ENCODE measurements at places on chromosomes 1 and 21.

DNA sequence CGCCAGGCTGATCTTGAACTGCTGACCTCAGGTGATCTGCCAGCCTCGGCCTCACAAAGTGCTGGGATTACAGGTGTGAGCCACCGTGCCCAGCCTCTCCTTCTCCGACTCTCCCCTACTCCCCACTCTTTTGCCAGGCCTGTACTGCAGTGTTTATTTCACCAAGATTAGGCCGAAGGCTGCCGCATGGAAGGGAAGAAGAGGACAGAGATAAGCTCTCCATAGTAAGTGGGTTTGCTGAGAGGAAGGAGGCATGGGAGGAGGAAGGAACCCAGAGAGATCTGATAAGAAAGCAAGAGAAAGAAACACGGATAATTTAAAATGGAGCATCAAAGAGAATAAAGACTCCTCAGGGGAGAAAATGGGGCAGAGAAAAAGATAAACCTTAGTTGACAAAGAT lies 8.7 kb downstream of the PTCH2 start:
- no peak for DNase-seq

DNA sequence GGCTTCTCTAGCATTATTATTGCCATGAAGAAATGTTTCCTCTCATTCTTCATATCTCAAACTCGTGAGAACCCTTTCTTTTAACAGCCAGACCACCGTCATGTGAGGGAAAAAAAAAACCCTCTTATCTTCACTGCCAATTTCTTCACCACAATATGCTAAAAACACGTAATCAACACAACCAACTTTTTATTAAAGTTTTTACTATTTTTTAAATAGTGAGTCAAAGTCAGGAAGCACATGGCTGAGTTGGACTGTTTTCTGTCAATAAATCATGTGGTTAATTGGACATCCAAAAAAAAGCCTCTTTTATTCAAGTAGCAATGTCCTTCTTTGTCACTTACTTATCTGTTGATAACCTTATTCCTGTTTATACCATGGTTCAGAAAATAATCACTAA lies 55.9 kb upstream of the SAMD13 start:
- DNase-seq: no peak

DNA sequence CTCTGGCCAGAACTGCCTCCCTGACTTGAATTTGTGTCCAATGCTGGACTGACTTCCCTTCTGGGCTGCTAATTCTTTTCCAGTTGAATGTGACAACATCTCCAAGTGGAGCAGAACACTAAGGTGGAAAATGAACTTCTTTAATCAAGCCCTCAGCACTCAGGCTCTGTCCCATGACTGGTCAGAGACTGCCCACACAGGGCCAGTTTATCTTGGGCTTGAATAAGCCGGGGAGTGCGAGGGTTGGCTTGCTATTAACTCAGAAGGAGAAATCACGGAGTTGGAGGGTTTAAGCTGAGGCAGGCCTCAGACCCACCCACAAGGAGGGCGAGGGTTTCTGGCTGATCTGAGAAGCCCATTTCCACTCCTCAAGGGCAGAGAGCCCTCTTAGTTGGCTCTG lies 12.4 kb downstream of the KCNA10 start:
- DNase-seq: no peak

- no peak for DNase-seq
Measured at GRCh38 chr1:115069659-115070308, 19.5 kb downstream of the TSPAN2 start.

DNA sequence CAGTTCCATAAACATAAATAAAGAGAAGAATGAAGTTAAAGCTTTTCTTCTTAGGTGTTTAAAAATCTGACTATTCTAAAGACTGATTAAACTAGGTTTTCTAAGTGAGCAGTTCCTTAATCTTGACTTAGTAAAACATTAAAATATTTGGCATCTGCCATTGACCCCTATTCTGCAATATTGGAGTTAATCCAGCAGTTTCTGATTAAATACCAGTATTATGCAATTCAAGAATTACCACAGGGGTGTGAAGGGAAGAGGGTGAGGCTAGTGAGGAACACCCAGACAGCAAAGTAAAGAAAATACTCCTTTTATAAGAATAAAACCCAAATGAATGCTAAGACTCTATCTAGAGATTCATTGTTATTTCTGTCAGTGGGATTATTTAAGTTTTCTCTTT lies 40.9 kb downstream of the CLIC4 start:
- DNase-seq: no peak

DNA sequence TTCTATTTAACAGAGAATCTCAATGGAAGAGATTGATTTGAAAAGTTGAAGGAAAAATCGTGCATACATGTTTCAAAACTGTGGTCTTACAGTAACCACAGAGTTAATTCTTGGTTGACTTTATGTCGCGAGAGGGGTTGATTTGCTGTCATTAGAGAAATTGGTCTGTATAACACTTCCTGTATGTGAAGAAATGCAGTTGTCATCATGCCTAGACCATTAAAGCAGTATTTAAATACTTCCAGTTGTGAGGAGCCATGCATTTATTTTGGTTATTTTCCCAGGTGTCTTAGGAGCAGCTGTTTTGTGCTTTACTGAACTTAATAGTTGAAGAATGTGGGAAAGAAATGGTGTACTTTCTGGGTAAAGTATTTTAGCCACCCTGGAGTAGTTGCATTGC lies 76.2 kb downstream of the NFIA start:
- no peak for DNase-seq

- no peak for DNase-seq
Measured at GRCh38 chr1:203098914-203099520, 13.2 kb upstream of the MYOG start.

- no peak for DNase-seq
Measured at GRCh38 chr1:233180641-233181364, 114.7 kb downstream of the PCNX2 start.

- DNase-seq: no peak
Measured at GRCh38 chr1:170707959-170708655, 44.2 kb downstream of the PRRX1 start.

DNA sequence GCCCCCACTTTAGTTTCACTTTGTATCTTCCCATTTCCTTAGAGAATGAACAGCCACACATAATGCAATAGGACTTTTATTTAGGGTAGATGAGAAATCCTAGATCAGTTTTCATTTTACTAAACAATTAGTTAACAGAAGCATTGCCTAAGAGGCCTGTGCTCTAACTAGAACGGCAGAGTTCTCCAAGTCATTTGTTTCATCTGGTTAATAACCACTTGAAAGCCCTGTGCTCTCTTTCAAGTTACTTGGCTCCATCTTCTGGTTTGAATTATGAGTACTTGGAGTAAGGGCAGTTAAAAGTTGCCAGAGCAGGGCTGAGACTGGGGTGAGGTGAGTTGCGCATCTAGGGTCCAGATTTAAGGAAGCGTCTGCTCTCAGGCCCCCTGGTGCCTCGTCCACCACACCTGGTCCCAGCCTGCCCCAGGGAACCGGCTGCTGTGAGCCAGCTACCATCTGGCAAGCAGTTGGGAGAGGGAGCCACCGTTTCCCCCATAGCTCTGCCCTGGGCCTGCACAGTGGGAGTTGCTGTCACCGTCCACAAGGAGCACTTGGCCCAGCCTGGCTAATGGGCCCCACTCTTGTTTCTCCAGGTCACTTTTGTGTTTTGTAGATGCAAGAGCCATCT lies 18.1 kb upstream of the SLC44A3 start:
- peak; percentile 69 for DNase-seq

DNA sequence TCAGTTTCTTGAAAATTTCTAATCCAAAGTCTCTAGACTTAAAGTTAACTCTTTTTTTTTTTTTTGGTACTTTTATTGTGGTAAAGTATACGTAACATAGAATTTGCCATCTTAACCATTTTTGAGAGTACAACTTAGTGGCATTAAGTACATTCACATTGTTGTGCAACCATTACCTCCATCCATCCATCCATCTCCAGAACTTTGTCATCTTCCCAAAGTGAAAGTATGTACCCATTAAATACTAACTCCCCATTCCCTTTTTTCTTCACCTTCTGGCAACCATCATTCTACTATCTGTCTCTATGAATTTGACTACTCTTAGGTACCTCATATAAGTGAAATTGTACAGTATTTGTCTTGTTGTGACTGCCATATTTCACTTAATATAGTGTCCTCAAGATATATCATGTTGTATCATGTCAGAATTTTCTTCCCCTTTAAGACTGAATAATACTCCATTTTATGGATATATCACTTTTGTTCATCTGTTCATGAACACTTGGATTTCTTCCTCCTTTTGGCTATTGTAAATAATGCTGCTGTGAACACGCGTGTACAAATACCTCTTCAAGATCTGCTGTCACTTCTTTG lies 18.4 kb downstream of the RLF start:
- DNase-seq: no peak

GRCh38 chr1:2879591-2879990 lies 78.1 kb upstream of the TTC34 start:
- no peak for DNase-seq

DNA sequence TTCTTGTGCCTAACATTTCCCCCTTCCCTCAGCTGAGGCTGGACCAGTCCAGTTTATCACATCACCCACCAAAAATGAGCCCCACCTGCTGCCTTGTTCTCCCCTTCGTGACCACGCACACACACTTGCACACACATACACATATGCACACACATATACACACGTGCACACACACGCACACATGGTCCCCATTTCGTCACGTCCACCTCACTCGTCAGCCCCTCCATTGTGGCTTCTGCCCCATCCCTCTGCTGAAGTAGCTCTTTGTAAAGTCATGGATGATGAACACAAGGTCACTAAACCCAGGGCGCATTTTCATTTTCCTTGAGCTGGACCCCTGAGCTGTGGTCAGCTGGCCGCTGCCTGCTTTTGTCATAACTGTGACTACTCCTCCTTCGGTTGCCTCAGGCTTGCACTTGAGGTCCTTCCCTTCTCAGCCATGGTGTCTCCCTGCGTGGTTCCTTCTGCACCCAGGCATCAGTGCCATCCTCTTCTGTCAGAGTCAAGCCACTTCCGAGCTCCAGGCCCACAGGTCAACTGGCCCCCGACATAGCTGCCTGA lies 93.8 kb downstream of the SYT2 start:
- DNase-seq: no peak

- DNase-seq: no peak
Measured at GRCh38 chr1:240000634-240001033, 91.0 kb upstream of the FMN2 start.

- peak; percentile 79 for DNase-seq
Measured at GRCh38 chr1:162922201-162922600, 61.2 kb upstream of the CCDC190 start.

- no peak for DNase-seq
Measured at GRCh38 chr1:238611406-238611805, 720.7 kb upstream of the ZP4 start.

GRCh38 chr1:99829269-99829668 lies 20.9 kb upstream of the AGL start:
- DNase-seq: no peak

DNA sequence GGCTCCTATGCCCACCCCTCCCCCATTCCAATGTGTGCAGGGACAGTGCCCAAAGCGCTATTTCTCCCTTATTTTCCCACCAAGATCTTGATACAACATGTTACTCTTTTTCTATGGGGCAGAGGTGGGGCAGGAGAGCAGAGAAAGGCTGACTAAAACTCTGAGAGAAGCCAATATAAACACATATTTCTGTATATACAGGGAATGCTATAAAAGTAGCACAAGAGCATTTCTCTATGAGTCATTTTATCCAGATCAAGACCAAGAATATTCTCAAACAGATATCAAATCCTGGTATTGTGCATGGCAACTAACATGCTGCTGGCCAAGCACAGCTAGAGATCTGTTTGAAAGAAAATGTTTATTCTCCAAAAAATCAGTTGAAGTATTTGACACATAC lies 7.3 kb downstream of the WDR26 start:
- DNase-seq: no peak

GRCh38 chr1:213325482-213325881 lies 274.4 kb downstream of the RPS6KC1 start:
- DNase-seq: no peak

- DNase-seq: no peak
Measured at GRCh38 chr1:216632980-216633379, 90.2 kb downstream of the ESRRG start.

- no peak for DNase-seq
Measured at GRCh38 chr21:45288441-45288841, 746 bp upstream of the POFUT2 start.

- no peak for DNase-seq
Measured at GRCh38 chr1:29758781-29759499, 522.6 kb downstream of the PTPRU start.

DNA sequence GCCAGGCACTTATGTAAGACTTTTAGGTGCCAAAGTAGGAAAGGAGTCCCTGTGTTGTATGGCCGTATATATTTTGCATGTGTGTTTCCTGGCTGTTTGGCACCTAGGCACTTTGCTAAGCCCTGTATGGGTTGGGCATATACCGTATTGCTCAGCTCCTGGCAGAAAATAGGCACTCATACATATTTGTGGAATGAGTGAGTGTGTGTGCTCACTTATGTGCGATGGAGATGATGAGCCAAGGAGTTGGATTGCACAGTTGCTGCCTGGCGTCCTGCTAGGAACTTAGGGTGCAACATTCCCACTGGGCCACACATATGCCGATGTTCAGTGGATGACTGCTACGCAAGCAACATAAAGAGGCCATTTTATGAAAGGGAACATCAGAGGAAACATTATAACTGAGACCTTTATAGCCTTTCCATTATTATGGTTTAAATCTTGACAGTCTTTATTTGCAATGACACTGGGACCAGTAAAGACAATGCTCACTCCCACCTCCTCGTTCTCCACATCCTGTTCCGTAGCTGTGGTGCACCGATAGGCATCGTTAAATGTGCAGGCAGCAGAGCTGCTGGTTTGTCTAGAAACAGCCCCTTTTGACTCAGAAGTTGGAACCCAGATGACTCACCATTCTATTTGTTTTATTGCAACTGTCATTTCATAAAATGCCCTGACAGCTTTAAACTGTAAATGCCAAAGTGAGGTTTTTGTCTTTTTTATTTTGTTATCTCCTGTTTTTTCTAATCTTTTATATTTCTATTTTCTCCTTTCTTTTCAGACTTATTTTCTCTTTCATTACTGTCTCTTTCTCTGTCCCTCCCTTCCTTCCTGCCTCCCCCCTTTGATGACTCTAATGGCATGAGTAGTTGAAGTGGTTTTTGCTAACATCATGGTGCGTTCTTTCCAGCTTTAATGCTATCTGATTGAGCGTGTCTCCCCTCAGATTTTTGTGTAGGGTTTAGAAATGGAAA lies 36.1 kb downstream of the PEX14 start:
- DNase-seq: peak; percentile 52

DNA sequence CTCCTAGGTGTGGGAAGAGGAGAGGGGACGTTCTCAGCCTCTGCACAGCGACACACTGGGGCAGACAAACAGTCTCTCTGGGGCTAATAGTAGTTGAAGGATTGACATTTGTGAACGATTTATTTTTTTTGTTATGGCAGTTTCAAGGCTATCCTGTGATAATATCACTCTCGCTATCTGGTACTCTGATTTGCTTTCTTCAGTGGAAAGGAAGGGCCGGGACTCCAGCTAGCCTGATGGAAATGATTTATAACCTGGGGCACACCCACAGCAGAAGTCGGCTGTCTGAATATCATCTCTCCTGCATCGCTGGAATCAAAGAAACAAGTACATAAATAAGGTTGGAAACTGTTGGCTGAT lies 122.7 kb downstream of the KCNN3 start:
- no peak for DNase-seq
